Stimulated activated CD8-positive, alpha-beta memory T cell treated with anti-CD3 and anti-CD28 coated beads, Interleukin-4, amount 100 ng/mL, for 24 hours (primary cell): ENCODE measurements at places on chromosomes 3 and 15.

GRCh38 chr3:131806736-131807135 is 228.1 kb downstream of the CPNE4 start:
- DNase-seq: no peak

- no peak for DNase-seq
Measured at GRCh38 chr3:61796088-61796680, 234.8 kb downstream of the PTPRG start.

DNA sequence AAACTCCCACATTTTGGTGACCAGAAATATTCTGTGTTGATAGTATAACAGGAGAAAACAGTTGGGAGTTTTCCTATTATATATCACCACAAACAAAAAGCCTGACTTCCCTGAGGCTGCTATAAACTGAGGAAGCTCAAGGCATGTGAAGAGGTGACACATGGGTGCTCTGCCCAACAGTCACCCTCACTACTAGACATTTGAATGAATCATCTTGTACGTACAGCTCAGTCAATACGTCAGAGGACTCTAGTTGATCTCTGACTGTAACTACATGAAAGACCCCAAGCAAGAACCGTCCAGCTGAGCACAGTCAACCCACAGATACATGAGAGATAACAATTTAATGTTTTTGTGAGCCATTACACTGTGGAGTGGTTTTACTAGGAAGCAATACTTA is 338.3 kb upstream of the ATP11B start:
- DNase-seq: no peak

- no peak for DNase-seq
Measured at GRCh38 chr3:112587336-112587735, 25.5 kb downstream of the SLC35A5 start.

DNA sequence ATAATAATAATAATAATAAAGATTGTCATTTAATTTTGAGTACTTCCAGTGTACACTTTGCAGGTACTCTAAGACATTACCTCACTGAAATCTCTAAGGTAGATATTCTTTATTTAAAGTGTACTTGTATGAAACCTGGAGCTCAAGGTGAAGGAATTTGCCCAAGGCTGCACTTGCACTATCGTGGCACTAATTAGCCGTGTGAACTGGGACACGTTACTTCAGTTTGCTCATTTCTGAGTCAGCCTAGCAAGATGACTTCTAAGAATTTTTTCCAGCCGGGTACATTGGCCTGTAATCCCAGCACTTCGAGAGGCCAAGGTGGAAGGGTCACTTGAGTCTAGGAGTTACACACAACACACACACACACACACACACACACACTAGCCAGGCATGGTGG is 33.5 kb downstream of the MLH1 start:
- no peak for DNase-seq

DNA sequence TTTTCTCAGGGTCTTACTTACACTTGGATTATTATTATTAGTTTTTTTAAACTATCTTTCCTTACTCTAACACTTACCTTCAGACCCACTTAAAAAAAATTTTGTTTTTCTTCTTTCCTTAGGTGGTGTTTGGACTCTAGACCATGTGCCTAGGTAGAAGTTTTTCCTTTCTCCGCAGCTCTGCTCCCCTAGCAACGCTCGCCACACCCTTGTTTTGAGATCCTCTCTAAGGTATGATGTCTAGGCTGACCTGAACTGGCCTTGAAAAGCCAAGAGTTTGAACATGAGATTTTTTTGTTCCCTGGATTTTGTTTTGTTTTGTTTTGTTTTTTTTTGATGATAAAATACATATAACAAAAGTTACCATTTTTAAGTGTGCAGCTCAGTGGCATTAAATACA is 16.2 kb downstream of the ZNF592 start:
- DNase-seq: no peak

GRCh38 chr15:33454346-33454745 is 143.6 kb downstream of the RYR3 start:
- DNase-seq: no peak

GRCh38 chr3:128098234-128098633 is 25.4 kb downstream of the RUVBL1 start:
- no peak for DNase-seq

DNA sequence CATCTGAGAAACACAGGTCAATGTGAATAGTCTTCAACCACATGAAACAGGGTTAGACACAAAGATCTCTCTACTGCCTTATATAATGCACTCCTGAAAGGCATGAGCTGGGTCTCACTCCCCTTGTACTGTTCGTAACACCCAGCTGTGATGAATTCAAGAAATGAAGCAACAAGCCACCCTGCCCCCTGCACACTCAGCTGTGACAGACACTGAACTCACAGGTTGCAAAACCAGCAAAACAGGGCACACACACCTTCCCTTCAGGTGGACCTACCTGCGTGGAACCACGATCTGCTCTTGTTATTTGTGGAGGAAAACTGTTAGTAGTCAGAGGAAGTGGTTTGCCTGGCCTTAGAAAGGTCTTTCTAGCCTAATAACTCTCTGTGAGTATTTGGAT is 64.5 kb downstream of the CERS3 start:
- no peak for DNase-seq

- DNase-seq: no peak
Measured at GRCh38 chr3:162769564-162769963, 1273.0 kb downstream of the OTOL1 start.

DNA sequence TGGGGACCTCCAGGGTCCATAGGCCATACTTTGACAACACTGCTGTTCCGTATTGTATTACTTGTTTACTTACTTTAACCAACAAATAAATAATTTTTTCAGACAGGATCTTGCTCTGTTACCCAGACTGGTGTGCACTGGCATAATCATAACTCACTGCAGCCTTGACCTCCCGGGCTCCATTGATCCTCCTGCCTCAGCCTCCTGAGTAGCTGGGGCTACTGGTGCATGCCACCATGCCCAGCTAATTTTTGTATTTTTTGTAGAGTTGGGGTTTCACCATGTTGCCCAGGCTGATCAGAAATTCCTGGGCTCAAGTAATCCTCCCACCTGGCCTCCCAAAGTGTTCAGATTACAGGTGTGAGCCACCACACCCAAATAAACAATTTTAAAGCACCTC is 64.9 kb upstream of the C15orf39 start:
- no peak for DNase-seq

GRCh38 chr15:94523873-94524272 is 292.5 kb downstream of the MCTP2 start:
- DNase-seq: no peak

DNA sequence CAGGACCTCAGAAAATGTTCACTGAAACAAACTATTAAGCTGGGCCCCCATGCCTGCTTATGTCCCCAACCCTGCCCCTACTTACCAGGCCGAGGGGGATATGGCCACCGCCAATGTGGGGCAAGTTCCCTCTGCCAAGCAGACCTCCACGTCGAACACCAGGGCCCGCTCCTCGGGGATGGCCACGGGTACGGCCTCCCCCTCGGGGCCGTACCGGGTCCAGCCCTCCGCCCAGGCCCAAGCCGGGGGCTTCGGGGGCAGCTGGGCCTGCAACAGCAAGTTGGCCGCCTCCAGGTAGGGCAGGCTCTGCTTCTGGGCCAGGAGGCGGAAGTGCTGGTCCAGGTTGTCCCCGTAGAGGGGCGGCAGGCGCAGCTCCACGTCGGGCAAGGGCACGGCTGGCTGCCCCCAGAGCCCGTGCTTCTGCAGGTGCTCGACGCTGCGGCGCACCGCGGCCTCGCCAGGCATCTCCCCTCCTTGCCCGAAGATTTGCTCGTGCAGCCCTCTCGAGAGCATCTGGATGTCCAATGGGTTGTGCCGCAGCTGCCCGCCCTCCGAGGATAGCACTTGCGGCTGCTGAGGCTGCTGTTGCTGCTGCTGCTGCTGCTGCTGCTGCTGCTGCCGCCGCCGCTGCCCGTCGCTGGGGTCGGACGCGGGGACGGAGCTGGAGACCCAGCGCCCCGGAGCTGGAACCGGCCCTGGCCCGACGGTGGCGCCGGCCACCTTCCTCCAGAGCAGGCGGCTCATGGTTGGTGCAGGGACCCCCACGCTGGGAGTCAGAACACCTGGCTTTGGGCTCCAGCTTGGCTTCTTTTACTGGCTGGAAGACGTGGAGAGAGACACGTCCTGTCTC is 1.4 kb downstream of the POLG start:
- DNase-seq: no peak

GRCh38 chr3:52534281-52535183 is 875 bp upstream of the NT5DC2 start:
- no peak for DNase-seq

GRCh38 chr3:98130421-98130820 is at the start of gene OR5H1:
OR5H1 (plus strand) TSS chr3:98130721; CDS start chr3:98132698, 1,977 bp downstream.
- no peak for DNase-seq

GRCh38 chr3:156605686-156606605 is 51.0 kb upstream of the SSR3 start:
- no peak for DNase-seq

GRCh38 chr3:38655708-38656300 is 6.3 kb upstream of the SCN5A start:
- DNase-seq: no peak

- no peak for DNase-seq
Measured at GRCh38 chr15:31473385-31474058, 146.9 kb downstream of the KLF13 start.

DNA sequence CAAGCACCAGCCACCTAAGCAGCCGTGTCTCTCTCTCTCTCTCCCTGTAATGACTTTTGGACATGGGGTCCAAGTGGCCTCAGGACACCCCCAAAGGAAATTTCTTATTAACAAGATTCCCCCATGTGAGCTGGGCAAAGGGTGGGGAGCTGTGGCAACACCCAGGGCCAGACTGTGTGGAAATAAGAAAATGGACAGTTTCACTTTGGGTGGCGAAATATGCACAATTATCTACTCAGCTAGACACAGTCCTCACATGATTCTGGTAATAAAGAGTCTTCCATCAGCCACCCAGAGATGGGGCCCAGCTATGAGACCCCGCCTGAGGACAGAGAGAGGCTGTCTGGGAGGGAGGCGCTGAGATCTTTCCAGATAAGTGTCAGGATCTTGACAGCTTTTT is 96.8 kb upstream of the TPM1 start:
- DNase-seq: no peak

DNA sequence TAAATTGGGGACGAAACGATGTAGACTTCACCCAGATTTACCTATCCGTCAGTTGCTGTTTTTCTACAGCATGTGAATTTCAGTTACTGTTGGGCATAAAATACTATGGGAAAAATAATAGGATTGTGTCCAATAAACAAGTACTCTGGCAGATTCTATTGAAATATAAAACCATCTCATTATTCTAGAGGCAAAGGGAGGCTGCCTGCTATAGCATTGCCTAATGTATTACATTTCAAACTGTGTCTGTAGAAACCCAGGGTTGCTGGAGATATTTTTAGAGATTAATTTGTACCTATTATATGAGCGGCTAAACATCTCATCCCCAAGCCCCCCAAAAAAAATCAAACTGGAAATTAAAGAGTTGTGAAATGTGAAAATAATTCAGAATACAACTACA is 159.6 kb upstream of the IL12A start:
- no peak for DNase-seq

GRCh38 chr3:196641333-196642054 is 2.0 kb downstream of the NRROS start:
- no peak for DNase-seq

- no peak for DNase-seq
Measured at GRCh38 chr3:85481411-85482212, 522.8 kb downstream of the CADM2 start.

GRCh38 chr3:71955240-71956068 is 170.5 kb upstream of the PROK2 start:
- peak; percentile 4 for DNase-seq

DNA sequence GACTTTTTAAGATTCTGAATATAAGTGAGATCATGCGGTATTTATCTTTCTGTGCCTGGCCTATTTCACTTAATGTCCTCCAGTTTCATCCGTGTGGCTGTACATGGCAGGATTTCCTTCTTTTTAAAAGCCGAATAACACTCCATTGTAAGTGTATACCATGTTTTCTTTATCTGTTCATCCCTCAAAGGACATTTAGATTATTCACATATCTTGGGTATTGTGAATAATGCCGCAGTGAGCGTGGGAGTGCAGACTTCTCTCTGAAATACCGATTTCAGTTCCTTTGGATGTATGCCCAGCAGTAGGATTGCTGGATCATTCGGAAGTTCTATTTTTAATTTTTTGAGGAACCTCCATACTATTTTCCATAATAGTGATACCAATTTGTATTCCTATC is 136.1 kb downstream of the APBA2 start:
- DNase-seq: no peak

- DNase-seq: no peak
Measured at GRCh38 chr3:354432-354831, 157.9 kb downstream of the CHL1 start.

DNA sequence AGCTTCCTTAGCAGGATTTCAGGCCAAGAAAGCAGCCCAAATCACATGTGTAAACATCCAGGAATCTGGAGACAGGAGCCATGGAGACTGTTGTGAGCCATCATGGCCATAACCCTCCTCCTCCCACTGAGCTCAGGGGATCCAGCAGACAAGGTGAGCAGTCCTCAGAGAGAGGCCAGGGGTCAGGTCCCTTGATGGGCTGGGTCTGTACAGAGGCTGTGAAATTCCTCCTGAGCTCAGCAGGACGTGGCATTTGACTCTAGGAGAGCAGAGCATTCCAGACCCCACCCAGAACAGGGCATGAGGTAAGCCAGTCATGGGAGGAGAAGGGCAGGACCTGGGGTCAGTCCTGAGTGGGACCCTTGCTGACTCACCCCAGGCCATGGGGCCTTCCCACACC is 67.0 kb upstream of the ACAN start:
- no peak for DNase-seq

DNA sequence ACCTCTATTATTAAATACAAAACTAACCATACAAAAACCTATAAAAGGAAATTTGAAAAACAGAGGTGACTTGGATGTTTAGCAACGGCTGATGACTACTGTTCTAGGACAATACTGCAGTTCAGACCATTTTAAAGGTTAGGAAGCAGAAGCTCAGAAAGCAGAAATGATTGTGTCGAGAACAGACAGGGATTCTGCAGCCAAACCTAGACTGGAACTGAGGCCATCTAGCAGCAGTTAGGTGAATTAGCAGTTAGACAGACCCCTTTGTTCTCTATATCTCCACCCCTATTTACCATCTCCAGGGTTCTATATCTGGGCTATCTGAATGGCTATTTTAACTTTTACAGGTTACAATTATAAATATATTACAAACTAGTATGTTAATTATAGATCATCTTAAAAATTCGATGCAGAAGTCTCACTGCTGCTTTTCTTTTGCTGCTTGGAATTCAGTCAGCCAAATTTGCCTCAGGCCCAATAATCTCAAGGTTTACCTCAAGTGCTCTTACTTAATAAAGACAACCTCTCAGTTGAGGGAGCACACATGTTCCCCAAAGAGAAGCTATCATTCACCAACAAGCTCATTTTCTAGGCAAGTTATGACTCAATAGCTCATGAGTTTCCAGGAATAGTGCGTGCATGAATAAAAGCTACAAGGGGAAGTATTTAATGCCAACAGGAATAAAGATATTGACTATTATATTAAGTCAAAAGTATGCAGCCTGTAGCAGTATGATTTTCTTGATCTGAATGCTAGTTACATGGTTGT is 9.3 kb upstream of the IL1RAP start:
- DNase-seq: no peak

- no peak for DNase-seq
Measured at GRCh38 chr3:174325834-174326700, 533.1 kb upstream of the NAALADL2 start.
